Hematopoietic multipotent progenitor cell (in vitro differentiated cells): ENCODE measurements at places on chromosomes 5 and 9.
A peak's percentile ranks its signal among the peaks of the same experiment; 100 is the strongest.

GRCh38 chr9:99244344-99245260, 22.5 kb downstream of the SEC61B start:
- no peak for DNase-seq

DNA sequence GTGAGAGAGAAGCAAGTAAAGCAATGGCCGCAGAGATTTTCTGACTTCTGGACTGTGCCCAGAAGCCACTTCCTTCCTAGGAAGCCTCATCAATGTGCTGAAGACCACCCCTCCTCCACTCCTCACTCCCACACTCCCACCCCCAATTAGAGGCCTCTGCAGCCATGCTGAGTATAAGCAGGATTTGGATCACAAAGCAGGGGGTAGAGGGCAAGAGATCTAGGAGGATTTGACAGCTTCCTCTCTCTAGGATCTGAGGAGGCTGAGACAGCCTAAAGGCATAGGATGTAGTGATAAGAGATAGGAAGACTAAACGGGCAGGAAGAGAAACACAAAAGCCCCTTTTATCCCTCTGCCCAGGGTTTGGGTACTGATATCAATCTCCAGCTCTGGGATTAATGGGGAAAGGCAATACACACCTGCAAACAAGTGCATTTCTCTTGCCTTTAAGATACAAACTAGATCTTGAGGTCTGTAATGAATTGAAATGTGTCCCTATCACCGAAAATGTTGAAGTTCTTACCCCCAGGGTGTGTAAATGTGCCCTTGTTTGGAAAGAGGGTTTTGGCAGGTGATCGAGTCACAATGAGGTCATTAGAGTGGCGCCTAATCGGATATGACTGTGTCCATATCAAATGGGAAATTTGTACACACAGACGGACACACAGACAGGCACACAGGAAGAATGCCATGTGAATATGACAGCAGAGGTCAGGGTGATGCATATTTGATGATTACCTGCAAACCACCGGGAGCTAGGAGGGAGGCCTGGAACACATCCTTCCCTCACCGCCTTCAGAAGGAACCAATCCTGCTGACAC, 28.5 kb downstream of the KCNV2 start:
- DNase-seq = no peak

DNA sequence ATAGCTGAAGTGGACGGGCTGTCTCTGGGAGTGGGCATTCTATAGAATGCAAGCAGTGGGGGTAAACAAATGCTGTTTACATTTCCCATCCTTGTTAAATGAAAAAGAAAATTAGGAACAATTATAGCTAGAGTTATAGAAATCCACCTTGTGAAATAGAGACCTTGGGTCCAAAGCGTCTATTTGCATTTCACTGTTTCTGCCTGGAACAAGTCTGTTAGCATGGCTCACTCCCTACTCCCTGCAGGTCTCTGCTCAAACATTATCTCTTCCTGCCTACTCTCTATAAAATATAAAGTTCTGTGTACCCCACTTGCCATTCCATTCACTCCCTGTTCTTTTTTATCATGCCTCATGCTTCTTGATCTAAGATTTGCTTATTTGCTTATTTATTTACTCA, 975.7 kb upstream of the WWC1 start:
- DNase-seq = no peak

GRCh38 chr9:117204971-117205370, 209.9 kb downstream of the ASTN2 start:
- DNase-seq = no peak

DNA sequence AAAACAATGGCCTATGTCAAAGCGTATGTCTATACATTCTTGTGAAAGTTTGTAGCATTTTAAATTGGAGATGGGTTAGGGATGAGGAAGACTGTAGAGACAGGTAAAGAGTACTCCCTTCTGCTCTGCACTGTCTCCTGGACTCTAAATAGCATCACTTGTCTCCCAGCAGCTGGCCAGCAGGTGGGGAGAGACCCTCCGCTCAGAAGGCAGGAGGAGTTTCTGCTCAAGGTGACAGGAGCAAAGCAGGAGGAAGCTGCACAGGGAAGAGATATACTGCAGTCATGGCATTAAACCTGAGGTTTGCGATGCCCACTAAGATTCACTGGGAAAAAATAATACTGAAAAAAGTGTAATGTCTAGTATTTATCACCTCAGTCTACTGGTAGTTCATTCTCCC, 10.7 kb upstream of the ASTN2 start:
- DNase-seq = no peak

DNA sequence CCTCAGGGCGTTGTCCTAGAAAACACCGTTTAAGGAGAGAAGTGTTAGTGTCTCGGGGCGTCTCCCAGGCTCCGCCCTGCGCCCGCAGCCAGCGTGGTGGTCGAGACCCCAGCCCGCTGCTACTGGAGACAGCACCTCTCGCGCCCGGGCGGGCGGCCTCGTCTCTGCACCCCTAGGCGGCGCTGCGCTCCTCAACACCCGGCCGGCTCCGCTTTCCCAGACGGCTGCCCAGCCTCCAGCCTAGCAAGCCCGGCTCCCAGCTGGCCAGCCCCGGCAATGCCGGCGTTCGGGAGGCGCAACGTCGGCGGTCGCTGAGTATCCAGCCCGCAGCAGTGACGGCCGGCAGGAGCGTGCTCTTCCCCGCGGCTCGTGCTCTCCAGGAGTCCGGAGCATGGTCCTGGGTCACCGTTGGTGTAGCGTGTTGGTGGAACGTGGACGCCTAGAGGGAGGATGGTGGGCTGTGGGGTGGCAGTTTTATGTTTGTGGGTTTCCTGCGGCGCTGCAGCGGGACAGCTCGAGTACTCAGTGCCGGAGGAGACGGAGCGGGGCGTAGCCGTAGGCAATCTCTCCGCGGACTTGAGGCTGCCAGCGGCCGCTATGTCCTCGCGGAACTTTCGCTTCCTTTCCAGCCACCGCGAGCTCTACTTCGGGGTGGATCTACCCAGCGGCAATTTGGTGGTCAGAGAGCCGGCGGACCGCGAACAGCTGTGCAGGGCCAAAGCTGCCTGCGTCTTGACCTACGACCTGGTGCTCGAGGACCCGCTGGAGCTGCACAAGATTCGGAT, 536 bp downstream of the PCDHAC1 start:
- DNase-seq = peak; percentile 23

DNA sequence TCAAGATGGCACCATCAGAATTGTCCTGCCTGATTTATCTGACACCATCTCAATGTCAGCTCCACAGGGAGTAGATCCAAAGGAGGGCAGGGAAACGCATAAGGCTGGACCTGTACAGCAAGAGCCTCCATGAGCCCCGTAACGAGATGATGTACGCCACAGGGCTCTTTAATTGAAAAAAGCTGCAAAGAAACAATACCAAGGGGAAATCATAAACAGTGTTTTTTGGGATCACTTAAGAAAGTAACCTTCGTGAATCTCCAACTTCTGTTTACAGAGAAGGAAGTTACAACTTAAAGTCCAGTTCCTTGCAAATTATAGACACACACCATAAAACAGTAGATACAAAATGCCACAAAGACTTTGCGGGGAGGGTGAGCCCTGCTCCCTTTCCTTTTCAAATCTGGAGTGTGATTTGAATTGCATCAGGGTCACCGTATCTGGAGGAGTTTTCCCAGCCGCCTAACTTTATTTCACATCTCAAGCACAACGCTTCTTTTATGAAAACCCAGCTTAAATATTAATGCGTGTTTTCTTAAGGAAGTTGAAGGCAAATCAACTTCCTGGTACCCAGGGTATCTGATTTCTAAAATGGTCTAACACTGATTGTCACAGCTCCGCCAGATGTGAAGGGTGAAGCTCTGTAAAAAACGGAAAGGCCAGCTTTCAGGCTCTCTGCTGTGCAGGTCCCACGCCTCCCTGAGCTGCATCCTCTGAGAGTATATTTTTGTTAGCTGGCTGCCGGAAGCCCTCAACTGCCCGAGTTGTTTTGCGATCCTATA, 88.9 kb downstream of the EBF1 start:
- no peak for DNase-seq

DNA sequence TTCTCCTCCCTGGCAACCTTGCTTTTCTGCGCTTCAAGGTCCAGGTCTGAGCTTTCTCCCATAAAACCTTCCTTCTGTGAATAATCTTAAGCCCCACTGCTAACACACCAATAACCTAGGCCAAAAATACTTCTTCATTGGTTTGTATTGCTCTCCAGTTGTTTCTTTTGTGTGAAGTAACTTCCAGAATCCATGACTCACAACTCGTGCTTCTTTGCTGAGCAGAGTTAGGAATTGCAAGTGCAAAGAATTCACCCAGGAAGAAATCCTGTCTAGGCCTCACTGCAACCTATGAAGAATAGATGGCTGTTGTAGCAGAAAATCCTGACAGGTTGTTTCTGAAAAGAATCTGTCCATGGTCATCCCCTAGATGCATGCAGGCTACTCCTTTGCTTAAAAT, 295.7 kb downstream of the MED10 start:
- no peak for DNase-seq

DNA sequence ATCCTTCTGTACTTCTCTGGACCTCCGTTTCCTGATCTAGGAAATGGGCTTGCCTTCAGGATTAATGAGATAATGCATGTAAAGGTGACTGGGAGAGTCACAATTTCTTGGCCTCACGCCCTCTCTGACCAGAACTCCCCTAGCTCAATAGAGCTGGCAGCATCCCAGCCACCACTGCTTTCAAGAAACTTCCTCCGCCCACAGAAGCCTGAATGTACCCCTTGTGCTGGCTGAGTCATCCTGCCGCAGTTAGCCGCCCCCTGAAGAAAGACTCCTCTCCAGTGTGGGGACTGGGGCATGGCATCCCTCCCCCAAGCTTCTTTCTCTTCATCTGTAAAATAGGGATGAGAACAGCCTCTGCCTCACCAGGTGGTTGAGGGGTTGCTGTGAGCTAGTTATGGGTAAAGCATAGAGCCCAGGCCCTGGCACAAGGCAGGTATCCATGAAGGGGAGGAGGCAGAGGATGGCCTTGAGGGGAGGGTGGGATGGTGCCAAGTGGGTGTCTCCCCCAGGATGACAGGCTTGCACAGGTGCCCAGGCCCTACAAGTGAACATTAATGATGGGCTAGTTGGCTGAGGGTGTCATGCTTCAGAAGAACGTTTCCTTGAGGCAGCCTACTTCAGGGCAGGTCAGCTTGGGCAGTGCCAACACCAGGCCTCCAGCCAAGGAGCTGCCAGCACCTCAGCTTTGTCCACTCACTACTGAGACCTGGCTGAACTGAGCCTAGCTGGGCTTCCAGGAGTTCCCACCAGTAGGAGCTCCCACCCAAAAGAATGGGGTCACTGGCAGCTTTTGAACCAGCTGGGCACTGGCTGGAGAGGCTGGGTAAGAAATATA, 3.4 kb downstream of the PDLIM4 start:
- no peak for DNase-seq

DNA sequence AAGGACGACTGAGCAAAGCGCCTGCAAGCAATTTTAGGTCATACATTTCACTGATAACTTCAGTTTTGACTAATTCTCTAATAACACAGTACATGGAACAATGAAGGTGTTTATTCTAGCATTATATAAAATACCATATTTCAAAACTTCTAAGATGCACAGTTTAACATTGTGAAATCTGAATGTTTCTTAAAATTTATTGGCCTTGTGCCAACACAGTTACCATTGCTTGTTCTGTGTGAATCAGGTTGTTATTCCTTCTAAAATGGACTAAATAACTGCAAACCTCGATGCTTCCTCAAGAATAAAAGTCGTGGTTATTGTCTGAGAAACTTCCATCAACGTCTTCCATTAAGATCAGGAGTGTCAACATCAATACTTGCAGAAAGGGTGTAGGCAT, 8.0 kb downstream of the MCC start:
- DNase-seq = no peak

- no peak for DNase-seq
Measured at GRCh38 chr5:142095651-142096330, 12.8 kb upstream of the NDFIP1 start.

DNA sequence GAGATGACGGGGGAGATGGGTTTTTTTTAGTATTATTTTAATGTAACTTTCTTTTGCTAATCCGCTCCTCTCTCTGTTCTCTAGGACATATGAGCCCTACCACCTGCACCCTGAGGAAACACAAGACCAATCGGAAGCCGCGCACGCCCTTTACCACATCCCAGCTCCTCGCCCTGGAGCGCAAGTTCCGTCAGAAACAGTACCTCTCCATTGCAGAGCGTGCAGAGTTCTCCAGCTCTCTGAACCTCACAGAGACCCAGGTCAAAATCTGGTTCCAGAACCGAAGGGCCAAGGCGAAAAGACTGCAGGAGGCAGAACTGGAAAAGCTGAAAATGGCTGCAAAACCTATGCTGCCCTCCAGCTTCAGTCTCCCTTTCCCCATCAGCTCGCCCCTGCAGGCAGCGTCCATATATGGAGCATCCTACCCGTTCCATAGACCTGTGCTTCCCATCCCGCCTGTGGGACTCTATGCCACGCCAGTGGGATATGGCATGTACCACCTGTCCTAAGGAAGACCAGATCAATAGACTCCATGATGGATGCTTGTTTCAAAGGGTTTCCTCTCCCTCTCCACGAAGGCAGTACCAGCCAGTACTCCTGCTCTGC, 4.8 kb downstream of the MSX2 start:
- DNase-seq = no peak

GRCh38 chr5:88081877-88082276, 186.8 kb downstream of the TMEM161B start:
- no peak for DNase-seq
